ENCODE measurements at places on chromosomes 1 and 21. TPM values are rescaled to one million over a fixed set of nuclear protein-coding genes. Genes with fewer than 3 reads are reported as not detected.

GRCh38 chr1:52427152-52427551 lies 22.8 kb downstream of the PRPF38A start:
- no peak for DNase-seq
- H3K4me3 ChIP-seq = no peak overlapping the region
- H3K27ac ChIP-seq = no peak overlapping the region
- H3K36me3 ChIP-seq = no peaks in the 10 kb centered on the region
- no peaks in the 10 kb centered on the region for H3K27me3 ChIP-seq

DNA sequence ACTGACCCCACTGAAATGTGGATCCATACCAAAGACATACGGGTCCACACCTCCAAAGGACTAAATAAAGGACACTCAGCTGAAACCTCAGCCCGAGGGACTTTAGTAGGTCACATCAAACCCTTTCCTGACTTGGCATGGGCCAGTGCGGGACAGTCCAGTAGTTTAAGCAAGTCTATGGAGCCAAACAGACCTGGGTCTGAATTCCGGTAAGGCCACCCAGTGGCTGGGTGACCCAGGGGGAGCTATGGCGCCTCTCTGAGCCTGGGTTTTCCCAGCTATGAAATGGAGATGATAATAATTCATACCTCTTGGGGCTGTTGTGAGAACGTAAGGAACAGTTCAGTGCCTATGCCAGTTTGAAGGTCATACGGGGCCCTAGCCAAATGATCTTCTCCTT lies 36.2 kb upstream of the ZBTB40 start:
- no peak for DNase-seq
- no peak overlapping the region for H3K4me3 ChIP-seq
- peaks cover 19% of the 10 kb centered on the region for H3K4me1 ChIP-seq
- H3K36me3 ChIP-seq = no peaks in the 10 kb centered on the region
- H3K27ac ChIP-seq = no peak overlapping the region
- no peaks in the 10 kb centered on the region for H3K27me3 ChIP-seq

- no peak overlapping the region for H3K4me3 ChIP-seq
- H3K27me3 ChIP-seq = no peaks in the 10 kb centered on the region
- H3K4me1 ChIP-seq = no peaks in the 10 kb centered on the region
Observed at GRCh38 chr1:176141449-176141848, 65.6 kb downstream of the COP1 start.

DNA sequence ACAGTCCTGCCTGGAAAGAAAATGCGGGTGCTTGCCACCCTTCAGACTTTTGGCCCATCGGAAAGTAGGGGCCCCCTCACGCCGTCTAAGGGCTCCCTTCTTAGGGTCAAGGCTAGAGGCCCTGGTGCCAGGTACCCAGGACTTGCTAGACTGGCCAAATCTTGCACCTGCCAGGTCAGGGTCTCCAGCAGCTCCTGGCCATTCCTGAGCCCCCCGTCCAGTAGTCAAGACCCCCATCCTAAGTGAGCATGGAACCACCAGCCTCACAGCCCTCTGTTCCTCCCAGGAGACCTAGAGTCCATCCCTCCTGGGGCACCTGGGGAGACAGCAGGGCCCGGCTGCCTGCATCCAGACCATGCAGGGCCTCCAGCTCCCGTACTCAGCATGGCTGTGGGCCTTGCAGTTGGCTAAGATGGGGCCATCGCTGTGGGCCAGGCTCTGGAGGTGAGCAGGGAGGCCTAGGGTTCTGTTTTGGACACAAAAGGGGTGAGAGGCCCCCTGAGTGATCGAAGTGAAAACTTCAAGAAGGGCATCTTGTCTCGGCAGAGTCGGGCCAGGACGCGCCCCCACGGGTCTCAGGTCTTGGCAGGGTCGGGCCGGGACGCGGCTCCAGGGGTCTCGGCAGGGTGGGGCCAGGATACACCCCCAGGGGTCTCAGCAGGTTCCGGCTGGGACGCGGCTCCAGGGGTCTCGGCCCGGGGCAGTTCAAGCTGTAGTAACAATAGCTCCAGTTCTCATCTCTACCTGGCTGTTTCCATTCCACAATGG lies 5.9 kb downstream of the FNDC10 start:
- DNase-seq = no peak
- no peak overlapping the region for H3K27ac ChIP-seq
- H3K27me3 ChIP-seq = peaks cover 1% of the 10 kb centered on the region
- H3K4me1 ChIP-seq = no peaks in the 10 kb centered on the region
- no peak overlapping the region for H3K4me3 ChIP-seq

DNA sequence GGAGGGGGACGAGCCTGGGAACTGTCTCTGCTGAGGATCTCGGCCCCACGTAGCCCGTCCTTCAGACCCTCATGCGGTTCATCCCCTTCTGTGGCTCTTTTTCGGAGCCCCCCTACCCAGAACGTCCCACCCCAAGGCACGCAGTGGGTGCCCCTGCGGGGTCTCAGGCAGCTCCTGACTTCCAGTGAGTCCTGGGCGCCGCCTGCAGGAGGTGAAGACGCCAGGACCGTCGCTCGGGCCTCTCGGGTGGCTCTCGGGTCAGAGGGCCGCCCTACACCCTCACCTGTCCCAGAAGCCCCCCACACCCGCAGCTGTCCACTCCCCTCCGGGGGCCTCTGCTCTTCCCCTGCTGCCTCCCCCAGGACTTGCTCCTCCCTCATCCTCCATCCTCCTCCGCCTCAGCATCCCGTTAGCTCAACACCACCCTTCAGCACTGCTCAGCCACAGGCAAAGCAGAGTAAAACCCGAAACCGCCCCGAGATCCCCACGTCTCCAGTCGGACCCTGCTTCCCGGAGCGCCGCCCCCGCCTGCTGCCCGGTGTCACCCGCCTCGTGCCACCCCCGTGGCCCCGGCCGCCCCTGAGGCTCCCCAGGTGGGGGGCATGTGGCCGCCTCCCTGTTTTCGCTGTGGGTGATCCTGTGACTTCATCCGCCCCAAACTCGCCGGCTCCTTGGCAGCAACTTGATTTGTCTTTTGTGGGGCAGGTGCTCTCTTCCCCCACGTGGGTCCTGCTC lies 13.3 kb upstream of the POFUT2 start:
- H3K4me3 ChIP-seq = no peak overlapping the region
- no peaks in the 10 kb centered on the region for H3K4me1 ChIP-seq

GRCh38 chr21:24204641-24205040 lies 1402.6 kb downstream of the MRPL39 start:
- no peaks in the 10 kb centered on the region for H3K36me3 ChIP-seq
- H3K4me1 ChIP-seq = no peaks in the 10 kb centered on the region

DNA sequence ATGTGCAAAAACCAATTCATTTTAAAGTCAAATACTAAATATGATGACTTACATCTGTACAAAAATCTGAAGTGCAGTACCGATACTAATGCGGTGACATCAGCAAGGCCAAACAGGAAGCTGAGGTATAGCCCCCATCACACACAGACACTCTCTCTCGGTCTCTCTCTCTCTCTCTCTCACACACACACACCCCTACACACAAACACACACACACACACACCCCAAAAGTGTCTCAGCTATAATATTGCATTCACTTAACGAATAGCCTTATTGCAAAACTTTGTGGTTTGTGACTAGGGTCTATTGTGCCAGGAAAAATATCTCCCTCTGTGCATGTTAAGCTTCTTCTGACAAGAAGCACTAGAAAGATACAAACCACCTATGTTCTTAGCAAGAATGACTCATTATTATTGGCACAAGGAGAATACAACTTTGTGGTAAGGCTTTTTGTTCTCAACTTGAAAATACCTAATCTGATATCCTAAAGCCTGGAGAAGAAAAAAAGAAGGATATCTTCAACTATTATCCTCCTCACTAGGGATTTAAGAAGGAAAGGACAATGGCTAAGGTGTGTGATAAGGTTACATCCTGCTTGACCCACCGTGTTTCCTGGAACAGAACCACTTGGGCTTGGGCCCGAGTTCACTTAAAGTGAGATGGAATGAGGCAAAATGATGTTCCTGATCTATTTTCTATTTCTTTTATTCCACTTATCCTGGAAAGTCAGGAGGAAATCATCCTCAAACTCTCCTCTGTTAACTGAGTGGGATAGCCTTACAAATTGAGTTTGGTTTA lies 107.1 kb downstream of the NIBAN1 start:
- H3K27me3 ChIP-seq = no peaks in the 10 kb centered on the region
- H3K27ac ChIP-seq = no peak overlapping the region
- no peak for DNase-seq
- H3K4me3 ChIP-seq = no peak overlapping the region

GRCh38 chr1:11748294-11749202 lies 12.6 kb downstream of the AGTRAP start:
- H3K36me3 ChIP-seq = no peaks in the 10 kb centered on the region
- no peak for DNase-seq
- H3K27ac ChIP-seq = no peak overlapping the region

GRCh38 chr1:2449636-2450454 lies 26.2 kb upstream of the PLCH2 start:
- H3K4me1 ChIP-seq = no peaks in the 10 kb centered on the region
- no peaks in the 10 kb centered on the region for H3K27me3 ChIP-seq
- no peak overlapping the region for H3K27ac ChIP-seq
- H3K36me3 ChIP-seq = no peaks in the 10 kb centered on the region
- H3K4me3 ChIP-seq = no peak overlapping the region
- no peak for DNase-seq

- no peaks in the 10 kb centered on the region for H3K4me1 ChIP-seq
- H3K27ac ChIP-seq = no peak overlapping the region
- H3K4me3 ChIP-seq = no peak overlapping the region
- H3K36me3 ChIP-seq = no peaks in the 10 kb centered on the region
- no peaks in the 10 kb centered on the region for H3K27me3 ChIP-seq
- DNase-seq = no peak
Observed at GRCh38 chr1:222420633-222421032, 127.3 kb downstream of the HHIPL2 start.

DNA sequence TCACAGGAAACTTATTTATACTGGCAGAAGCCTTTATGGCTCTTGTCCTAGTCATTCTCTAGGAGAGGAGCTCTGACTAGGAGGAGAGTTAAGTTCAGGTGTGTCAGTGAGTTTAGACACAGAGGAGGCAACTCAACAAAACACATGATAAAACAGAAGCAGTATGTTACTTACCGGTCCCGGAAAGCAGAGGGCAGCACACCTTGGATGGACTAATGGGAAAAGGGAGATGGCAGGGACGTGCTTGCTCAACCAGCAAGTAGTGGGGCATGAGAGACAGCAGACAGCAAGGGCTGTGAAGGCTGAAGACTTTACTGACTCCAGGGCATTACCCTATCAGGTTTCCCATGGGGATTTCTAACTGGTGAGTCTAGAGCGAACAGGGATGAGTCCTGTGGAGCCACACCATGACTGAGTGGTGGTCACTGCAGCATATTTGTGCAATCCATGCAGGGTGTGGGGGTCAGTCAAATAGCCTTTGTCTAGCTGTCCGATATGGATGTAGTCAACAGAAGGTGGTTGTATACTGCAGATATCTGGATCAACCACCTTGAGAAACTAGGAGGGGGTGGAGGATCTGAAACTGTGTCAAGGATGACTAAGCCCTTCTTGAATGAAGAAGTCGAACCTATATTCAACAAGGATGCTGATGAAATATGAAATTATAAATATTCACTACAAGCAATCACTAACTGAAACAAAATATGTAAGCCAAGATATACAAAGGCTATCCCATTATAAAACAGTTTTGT lies 596.3 kb upstream of the CHRM3 start:
- H3K4me3 ChIP-seq = no peak overlapping the region
- no peak overlapping the region for H3K27ac ChIP-seq
- H3K4me1 ChIP-seq = no peaks in the 10 kb centered on the region

GRCh38 chr1:3775490-3776230 lies 3.1 kb downstream of the SMIM1 start:
- H3K27me3 ChIP-seq = no peaks in the 10 kb centered on the region
- H3K27ac ChIP-seq = peak overlapping the region; percentile 18

DNA sequence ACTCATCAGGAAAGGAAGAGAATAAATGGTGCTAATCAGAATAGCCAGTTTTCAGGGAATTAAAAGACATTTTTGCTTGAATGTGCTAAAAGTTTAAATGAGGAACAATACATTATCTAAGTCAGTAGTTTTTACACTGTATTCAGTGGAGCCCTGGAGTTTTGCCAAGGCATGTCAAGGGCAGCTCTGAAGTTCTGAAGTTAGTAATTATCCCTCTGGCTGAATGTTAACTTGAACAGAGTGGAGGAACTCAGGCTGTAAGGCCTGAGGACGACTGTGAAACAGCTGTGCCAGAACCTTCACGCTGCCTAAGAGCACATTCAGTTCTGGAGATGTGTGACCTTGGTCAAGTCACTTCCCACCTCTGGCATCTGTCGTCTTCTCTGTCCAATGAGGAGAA lies 68.1 kb downstream of the EDEM3 start:
- no peaks in the 10 kb centered on the region for H3K27me3 ChIP-seq
- H3K4me3 ChIP-seq = no peak overlapping the region
- H3K4me1 ChIP-seq = no peaks in the 10 kb centered on the region
- DNase-seq = no peak

- H3K36me3 ChIP-seq = no peaks in the 10 kb centered on the region
- no peak overlapping the region for H3K4me3 ChIP-seq
- H3K27me3 ChIP-seq = no peaks in the 10 kb centered on the region
- H3K4me1 ChIP-seq = no peaks in the 10 kb centered on the region
Observed at GRCh38 chr1:30475201-30475600, 248.2 kb downstream of the MATN1 start.

DNA sequence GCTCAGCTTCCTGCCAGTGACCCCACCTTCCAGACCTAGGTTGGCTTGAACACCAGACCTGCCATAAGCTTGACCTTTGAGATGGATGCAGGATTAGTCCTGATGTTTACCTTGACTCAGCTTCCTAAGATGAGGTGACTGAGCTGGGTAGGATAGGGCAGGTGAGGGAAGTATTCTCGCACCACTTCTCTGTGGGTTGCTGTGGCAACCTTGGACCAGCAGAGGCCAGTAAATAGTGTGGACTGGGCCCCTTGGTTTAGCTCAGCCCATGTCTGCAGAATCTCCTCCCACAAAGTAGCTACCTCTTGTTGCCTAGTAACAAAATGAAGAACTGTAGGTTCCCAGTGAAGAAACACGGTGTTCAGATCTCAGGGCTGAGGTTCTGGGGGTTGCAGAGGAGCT lies 8.4 kb downstream of the RPS6KA1 start:
- no peak for DNase-seq
- H3K27ac ChIP-seq = no peak overlapping the region
- no peaks in the 10 kb centered on the region for H3K27me3 ChIP-seq
- no peaks in the 10 kb centered on the region for H3K4me1 ChIP-seq

DNA sequence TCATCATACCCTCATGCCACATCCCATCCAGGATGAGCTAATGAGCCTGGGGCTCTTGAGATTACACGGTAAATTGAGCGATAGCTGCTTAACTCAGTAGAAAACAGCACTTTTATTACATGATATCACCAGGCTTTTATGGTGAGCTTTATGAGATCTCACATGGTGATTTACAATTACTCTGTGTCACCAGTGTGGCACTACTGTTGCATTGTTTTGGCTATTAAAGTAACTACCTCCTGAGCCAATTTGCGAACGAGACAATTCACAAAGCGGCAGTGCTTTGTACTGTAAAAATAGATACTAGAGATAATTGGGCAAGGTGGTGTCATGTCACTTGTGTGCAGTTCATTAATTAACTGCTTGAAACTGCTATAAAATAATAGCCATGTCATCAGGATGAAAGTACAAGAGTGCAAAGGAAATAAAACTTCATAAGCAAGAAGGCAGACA lies 767.7 kb upstream of the ADGRL2 start:
- no peak overlapping the region for H3K4me3 ChIP-seq
- H3K27me3 ChIP-seq = no peaks in the 10 kb centered on the region
- no peaks in the 10 kb centered on the region for H3K36me3 ChIP-seq
- no peak for DNase-seq

The CD1D gene
- total RNA-seq = 3.1 TPM

The TMEM61 gene
- total RNA-seq = 5.4 TPM

The SYT11 gene
- total RNA-seq = 3.6 TPM

The C1orf185 gene
- total RNA-seq = not detected

The CYP4X1 gene
- 34.7 TPM for total RNA-seq

The NSL1 gene
- 42.6 TPM for total RNA-seq

Measured in prostate gland (tissue), 2 donors.